ENCODE measurements at places on chromosomes 1 and 21. TPM values are rescaled to one million over a fixed set of nuclear protein-coding genes. Genes with fewer than 3 reads are reported as not detected.

DNA sequence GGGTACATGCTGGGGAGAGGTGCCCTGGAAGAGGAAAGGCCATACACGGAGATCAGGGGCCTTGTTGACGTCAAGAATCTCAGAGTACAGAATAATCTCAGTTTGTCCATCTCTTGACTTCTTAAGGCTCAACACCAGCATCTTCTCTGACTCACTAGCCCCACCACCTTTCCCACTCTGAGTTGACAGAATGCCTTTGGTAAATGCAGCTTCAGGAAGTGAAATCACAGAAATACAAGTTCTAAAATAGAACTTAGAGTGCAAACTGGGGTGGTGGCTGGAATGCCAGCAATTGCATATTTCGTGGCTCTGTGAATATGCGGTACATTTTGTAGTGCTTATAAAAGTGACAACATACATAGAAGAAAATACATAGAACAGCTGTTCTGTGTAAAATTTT, 1.6 kb downstream of the COG2 start:
- H3K36me3 ChIP-seq: no peaks in the 10 kb centered on the region
- DNase-seq: no peak
- peaks cover 24% of the 10 kb centered on the region for H3K4me1 ChIP-seq
- H3K27me3 ChIP-seq: no peaks in the 10 kb centered on the region

- peaks cover 31% of the 10 kb centered on the region for H3K4me1 ChIP-seq
- no peak overlapping the region for H3K4me3 ChIP-seq
- DNase-seq: no peak
- no peak overlapping the region for H3K27ac ChIP-seq
- no peaks in the 10 kb centered on the region for H3K36me3 ChIP-seq
- no peaks in the 10 kb centered on the region for H3K27me3 ChIP-seq
Measured at GRCh38 chr1:41512701-41513382, 28.4 kb upstream of the EDN2 start.

DNA sequence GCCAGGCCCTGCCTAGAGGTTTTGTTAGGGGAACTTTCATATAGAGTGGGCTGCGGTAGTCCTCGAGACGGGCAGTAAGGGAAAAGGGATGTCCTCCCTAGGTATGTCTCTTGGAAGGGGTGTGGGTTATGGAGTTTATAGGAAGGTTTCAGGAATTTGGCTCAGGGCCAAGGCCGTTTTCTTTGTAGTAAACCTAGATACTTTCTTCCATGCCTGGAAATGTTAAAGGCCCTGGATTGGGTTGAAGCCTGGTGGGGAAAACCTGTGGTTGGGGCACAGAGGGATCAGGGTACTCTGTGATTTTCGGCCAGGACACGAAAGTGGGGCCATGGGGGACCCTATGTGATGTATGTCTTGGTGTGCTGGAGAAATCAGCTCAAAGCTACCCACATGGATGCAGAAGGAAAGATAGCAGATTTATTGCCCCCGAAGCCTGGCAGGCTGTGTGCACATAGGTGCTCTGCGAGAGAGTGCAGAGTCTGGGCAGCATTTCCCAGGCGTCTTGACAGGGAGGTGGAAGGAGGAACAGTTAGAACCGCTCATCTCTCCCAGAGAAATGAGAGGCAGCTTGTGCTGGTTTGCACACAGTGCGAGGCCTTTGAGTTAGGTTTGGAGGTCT, 1.7 kb downstream of the SNAP47 start:
- no peaks in the 10 kb centered on the region for H3K27me3 ChIP-seq
- peaks cover 15% of the 10 kb centered on the region for H3K36me3 ChIP-seq
- no peak overlapping the region for H3K27ac ChIP-seq
- peaks cover 13% of the 10 kb centered on the region for H3K4me1 ChIP-seq
- DNase-seq: no peak
- H3K4me3 ChIP-seq: no peak overlapping the region

DNA sequence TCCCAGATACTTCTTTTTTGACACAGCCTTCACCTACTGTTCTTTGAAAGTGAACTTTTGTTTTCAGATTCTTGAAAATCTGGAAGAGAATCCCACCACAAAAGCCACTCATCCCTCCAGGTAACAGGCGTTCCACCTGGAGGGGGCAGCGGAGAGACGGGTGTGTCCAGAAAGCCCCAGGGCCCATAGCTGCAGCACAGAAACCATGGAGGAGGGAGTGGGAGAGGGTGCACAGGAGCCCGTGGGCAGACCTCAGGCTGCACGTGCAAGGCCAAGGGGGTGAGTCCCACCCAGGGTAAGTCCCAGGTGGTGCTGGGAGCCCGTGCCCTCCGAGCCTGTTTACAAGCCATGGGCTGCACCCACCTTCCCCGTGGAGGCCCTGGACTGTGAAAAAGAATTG, 86.5 kb downstream of the PSMG1 start:
- H3K27me3 ChIP-seq: no peaks in the 10 kb centered on the region
- H3K36me3 ChIP-seq: no peaks in the 10 kb centered on the region
- peak overlapping the region; percentile 79 for H3K27ac ChIP-seq

DNA sequence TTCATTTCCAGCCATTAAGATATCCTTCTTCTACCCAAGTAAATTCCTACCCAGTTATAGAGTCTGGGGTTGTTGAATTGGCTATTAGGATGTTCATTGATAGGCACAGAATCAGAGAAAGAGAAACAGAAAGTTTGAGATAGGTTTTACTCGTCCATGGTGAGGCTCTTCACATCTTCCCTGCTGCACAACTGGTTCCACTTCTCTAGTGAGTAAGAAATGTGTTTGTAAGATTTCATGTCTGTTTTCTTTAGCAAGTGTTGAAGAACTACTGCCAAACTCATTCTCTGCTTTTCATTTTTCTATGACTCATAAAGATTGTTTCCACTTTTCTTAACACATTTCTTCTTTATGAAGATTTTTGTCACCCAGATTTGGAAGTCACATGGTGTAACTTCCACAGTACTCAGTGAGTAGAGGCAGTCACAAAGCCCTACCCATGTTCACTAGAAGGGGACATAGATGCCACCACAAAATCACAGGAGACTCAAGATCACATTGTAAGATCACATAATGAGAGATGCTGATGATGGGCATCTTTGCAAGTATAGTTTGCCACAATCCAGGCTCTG, 152.3 kb downstream of the SNX7 start:
- no peaks in the 10 kb centered on the region for H3K4me1 ChIP-seq
- H3K36me3 ChIP-seq: no peaks in the 10 kb centered on the region
- H3K27ac ChIP-seq: no peak overlapping the region
- no peak for DNase-seq

- DNase-seq: no peak
- H3K27me3 ChIP-seq: peaks cover 3% of the 10 kb centered on the region
- H3K4me3 ChIP-seq: no peak within 1 kb of the TSS
Measured at GRCh38 chr1:159953536-159954515, at the start of gene SLAMF9. Gene SLAMF9, minus strand, starts transcription at chr1:159954237. Its CDS starts 100 bp downstream, at chr1:159954137.

- H3K27ac ChIP-seq: peak overlapping the region; percentile 78
- H3K36me3 ChIP-seq: no peaks in the 10 kb centered on the region
- H3K27me3 ChIP-seq: no peaks in the 10 kb centered on the region
- peaks cover 91% of the 10 kb centered on the region for H3K4me1 ChIP-seq
- H3K4me3 ChIP-seq: no peak overlapping the region
Measured at GRCh38 chr1:12148160-12148957, 18.4 kb upstream of the TNFRSF1B start.

DNA sequence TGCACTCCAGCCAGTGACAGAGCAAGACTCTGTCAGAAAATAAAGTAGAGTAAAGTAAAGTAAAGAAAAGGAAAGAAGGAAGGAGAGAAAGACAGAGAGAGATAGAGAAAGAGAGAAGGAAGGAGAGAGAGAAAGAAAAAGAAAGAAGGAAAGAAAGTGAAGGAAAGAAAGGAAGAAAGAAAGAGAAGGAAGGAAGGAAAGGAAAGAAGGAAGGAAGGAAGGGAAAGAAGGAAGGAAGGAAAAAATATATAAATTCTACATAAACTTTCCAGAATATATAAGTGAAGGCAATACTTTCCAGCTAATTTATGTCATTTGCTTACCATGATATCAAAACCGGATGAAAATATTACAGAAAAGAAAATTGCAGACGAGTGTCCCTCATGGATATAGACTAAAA, 71.7 kb upstream of the GPR52 start:
- H3K27me3 ChIP-seq: no peaks in the 10 kb centered on the region
- H3K36me3 ChIP-seq: no peaks in the 10 kb centered on the region
- no peak overlapping the region for H3K4me3 ChIP-seq
- no peaks in the 10 kb centered on the region for H3K4me1 ChIP-seq
- DNase-seq: no peak

- H3K4me3 ChIP-seq: no peak overlapping the region
- no peaks in the 10 kb centered on the region for H3K36me3 ChIP-seq
- no peak overlapping the region for H3K27ac ChIP-seq
- DNase-seq: no peak
Measured at GRCh38 chr1:67555461-67556296, 125.5 kb upstream of the SERBP1 start.

FALEC gene
- total RNA-seq: not detected

RGS18 gene
- total RNA-seq: 13.0 TPM

PROK1 gene
- total RNA-seq: not detected

All from lower lobe of right lung (tissue), 2 donors.